ENCODE measurements at places on chromosomes 1 and 21.

- no peak for DNase-seq
Measured at GRCh38 chr1:32334274-32334861, 1.7 kb downstream of the MARCKSL1 start.

DNA sequence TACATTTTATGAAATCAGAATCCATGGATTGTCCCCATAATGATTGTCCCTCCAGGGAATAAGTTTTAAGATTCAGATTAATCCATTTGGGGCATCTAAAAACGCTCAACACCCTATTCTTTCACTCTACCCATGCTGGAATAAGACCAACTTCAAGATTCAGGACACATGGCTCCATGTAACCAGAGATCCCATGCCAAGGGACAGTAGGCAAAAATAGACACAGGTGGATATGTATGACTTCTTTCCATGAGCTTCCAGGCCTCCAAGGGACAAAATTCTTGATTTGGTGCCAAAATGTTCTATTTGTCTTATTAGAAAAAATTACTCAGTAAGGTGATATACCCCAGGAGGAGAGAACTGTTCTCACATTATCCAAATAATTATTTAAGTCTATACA lies 178.8 kb downstream of the NRIP1 start:
- no peak for DNase-seq

DNA sequence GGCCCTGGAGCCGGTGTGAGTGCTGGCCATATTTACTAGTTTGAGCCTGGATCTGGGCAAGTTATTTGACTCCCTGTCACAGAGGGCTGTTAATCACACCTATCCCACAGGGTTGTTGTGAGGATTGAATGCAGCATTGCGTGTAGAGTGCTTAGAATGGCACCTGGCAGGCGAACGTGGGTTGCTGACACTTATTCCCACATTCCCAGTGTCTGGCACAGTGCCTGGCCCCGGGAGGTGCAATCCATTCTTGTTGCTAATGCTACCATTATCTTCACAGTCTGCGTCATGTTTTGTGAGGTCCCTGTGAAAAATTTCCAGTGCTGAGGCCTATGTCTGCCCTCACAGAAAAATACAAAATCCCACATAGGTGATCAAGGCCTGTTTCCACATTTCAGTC lies 66.1 kb downstream of the CD2 start:
- DNase-seq: peak; percentile 77

DNA sequence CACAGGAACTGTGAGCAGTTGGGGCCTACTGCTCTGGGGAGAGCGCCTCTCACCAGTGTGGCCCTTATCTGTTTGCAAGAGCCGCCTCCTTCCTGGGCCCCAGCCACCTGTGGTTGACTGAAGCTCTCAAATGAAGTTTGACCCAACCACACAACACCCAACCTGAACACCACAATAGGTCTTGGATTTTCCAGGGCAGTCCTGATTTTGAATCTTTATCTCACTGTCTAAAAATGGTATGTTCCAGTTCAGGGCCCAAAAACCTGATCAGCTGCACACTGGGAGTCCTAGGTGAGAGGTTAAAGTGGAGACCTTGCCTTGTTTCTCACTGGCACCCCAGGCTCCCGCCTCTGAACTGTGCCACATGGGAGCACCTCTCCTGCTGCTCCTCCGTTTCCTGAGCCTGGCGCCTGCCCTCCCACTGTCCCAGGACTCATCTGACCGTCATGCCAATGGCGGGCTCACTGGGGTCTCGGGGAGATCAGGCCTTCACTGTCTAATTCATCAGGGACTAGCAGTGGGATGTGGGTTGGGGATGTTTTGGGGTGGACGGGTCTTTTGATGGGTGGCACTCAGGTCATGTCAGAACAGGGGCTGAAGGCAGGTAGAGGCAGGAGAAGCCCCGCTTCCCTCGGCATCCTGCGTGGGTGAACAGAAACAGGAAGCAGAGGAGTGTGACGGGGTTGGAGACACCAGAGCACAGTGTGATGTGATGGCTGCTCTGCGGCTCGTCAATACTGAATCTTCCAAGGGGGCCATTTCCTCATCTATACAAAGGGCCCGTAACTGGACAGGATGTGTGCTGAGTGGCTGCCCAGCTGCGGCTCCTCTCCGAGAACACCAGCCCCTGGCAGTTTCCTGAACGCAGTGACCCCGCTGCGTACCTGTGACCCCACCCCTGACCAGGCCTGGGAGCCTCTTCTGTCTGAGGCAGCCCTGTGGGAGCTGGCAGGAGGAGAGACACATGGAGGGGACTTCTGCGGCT lies 59.6 kb upstream of the ITPKB start:
- no peak for DNase-seq

DNA sequence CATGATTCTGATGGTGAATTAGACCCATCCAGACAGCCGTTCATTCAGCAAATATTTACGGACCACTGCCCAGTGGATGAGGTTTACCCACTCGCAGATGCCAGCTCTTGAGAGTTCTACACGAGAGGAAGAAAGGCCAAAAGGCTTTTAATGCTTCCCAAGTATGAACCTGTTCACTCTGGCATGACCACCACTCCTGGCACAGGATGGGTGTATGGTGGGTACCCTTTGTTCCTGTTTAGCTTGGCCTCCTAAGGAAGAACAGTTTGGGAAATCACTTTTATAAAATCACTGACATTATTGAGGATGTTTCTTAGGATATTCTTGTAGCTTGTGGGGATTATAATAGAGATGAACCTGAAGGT lies 67.2 kb downstream of the HMGB4 start:
- no peak for DNase-seq

DNA sequence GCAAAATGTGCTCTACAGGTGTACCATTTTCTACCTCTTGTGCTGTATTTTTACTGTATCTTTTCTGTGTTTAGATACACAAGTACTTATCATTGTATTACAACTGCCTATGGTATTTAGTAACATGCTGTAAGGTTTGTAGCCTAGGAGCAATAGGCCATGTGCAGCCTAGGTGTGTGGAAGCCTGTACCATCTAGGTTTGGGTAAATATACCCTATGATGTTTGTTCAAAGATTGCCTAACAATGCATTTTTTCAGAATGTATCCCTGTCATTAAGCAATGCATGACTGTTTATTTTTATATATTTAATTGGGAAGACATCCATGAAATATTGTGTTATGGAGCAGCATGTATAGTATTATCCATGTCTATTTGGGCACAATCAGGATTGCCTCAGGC lies 11.0 kb downstream of the ETV3L start:
- DNase-seq: no peak

DNA sequence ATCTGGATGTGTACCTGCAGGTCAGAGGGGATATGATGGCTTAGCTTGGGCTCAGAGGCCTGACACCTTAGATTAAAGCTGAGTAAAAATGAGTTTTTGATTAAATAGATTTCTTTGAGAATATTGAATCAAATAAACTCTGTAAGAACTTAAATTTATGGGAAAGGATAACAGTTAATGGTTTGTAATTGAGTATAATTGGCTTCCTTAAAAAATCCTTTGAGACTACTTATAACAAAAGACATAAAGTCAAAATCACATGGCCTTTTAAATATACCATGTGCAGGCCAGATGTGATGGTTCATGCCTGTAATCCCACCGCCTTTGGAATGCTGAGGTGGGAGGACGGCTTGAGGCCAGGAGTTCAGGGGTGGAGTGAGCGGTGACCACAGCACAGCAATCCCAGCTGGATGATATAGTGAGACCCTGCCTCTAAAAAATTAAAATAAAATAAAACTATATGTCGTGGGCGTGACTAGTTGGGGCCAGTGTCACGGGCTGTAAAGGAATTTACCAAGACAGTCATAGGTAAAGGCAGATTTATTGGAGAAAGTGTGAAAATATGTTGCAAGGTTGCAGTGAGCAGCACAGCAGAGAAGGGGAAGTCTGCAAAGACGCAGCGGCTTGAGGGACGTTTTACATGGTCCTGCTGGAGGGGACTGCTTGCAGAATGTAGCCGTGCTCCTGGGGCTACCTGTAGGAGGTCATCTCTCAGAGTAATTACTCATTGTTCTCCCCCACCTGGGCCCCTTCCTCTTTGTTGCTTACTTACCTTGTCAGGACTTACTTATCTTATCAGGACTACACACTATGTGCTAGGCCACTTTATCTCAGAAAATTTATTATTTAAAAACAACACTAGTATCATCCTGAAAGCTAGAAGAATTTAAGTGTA lies 122.3 kb downstream of the ZMYM4 start:
- no peak for DNase-seq

- no peak for DNase-seq
Measured at GRCh38 chr1:17403081-17403480, 31.1 kb downstream of the PADI6 start.

- DNase-seq: no peak
Measured at GRCh38 chr1:171295821-171296220, 18.2 kb upstream of the FMO4 start.

- peak; percentile 24 for DNase-seq
Measured at GRCh38 chr1:58813801-58814200, 30.0 kb upstream of the JUN start.

GRCh38 chr21:33395891-33396331 lies 7.3 kb upstream of the IFNGR2 start:
- DNase-seq: no peak

GRCh38 chr1:81543764-81544163 lies 257.0 kb upstream of the ADGRL2 start:
- DNase-seq: no peak

DNA sequence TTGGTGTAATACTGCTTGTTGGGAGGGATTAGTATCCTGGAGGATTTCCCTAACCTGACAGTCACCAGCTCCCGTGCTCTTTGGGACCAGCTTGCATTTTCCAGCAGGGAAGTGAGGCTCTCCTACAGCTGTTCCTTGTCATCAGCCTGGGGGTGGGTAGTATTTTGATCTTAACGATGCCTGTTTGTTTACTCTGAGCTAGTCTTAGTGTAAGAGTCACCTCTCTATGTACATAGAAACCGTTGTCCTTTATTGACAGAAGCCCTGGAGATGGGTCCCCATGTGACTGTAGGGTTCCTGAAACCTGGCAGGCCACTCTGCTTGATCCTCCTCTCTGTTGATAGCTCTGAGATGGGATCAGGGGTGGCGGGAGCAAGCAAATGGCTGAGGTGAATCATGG lies 58.0 kb downstream of the ACP6 start:
- DNase-seq: no peak

GRCh38 chr1:157359314-157360022 lies 192.8 kb downstream of the FCRL5 start:
- DNase-seq: no peak

- DNase-seq: no peak
Measured at GRCh38 chr1:116177861-116178260, 66.7 kb downstream of the MAB21L3 start.

DNA sequence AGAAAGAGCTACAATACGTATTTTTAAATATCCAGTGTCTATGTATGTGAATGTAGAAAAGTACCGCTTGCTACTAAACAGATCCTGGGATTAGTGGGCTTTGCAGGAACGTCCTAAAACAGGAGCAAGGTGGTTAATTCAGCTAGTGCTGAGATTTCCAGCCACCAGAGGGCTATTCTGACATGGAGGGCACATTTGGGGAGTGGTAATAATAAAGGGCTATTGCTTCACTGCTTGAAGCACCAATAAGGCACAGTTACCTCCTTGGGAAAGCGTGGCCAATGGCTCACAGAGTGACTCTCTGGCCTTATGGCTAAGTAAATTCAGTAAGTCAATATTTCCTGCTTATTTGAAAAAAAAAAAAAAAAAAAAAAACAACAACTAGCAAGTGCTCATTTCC lies 152.4 kb downstream of the GABPA start:
- no peak for DNase-seq

DNA sequence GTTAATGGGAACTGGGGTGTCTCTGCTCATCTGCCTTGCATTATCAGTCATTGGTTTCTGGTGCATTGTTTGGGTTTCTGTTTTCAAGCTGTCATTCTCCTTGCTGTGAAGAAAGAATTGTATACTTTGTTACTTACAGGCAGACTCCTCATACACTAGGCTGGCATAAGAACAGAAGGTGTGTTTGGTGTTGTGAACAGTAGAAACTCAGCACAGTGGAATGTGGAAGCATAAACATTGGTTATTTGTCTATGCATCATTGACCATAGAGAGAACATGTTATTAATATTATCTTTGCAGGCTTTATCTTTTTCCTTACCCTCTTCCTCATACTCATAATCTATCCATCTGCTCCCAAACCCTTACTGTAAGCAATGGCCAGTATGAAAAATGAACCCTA lies 18.2 kb downstream of the C1orf87 start:
- no peak for DNase-seq

- DNase-seq: no peak
Measured at GRCh38 chr1:171267391-171267790, 19.1 kb downstream of the FMO1 start.

DNA sequence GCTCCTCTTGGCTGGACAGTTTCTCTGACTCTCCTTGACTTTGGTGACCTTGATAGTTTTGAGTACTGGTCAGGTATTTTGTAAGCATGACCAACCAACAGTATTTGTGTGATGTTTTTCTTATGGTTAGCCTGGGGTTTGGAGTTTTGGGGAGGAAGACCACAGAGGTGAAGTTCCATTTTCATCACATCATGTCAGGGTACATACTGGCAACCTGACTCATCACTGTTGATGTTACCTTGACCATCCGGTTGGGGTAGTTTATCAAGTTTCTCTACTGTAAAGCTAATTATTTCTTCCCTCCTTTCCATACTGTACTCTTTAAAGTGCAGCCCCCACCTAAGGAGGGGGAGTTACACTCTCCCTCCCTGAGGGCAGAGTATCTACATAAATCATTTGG lies 13.4 kb downstream of the OSCP1 start:
- no peak for DNase-seq

GRCh38 chr1:156776942-156777341 lies 9.6 kb downstream of the PRCC start:
- no peak for DNase-seq

- no peak for DNase-seq
Measured at GRCh38 chr1:74463333-74463988, 49.0 kb downstream of the LRRC53 start.

GRCh38 chr1:158286487-158286886 lies 3.2 kb upstream of the CD1C start:
- DNase-seq: no peak

- no peak for DNase-seq
Measured at GRCh38 chr1:146031476-146031875, 9.9 kb upstream of the HJV start.

- peak; percentile 79 for DNase-seq
Measured at GRCh38 chr1:1435106-1435903, at the start of gene VWA1. Gene VWA1 (plus strand): TSS chr1:1435690. CDS start chr1:1435749, 59 bp downstream.

GRCh38 chr1:29090937-29091618 lies 32.6 kb downstream of the TMEM200B start:
- DNase-seq: no peak

GRCh38 chr1:61770131-61770530 lies 27.9 kb downstream of the PATJ start:
- no peak for DNase-seq

All from left cardiac atrium (tissue), 4 donors.